ENCODE measurements at places on chromosomes 12 and 14.

DNA sequence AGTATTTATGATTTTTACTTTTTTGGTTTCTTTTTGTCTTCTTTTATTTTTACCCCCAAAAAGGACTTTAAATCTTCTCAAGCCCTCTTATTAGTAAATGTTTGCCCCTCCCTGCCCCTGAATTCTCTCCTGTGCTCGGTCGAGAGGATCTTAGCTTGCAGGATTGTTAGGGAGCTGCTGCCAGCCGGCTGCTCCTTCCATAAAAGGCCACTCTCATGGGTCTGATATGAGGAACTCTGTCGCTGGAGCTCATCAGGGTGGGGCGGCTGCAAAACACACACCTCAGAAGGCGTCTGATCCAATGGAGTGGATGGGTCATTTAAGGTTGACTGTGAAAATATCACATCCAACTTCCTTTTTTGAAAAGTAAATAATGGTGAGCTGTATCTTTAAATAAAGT, 8.5 kb downstream of the LTBR start:
- no peak for DNase-seq

DNA sequence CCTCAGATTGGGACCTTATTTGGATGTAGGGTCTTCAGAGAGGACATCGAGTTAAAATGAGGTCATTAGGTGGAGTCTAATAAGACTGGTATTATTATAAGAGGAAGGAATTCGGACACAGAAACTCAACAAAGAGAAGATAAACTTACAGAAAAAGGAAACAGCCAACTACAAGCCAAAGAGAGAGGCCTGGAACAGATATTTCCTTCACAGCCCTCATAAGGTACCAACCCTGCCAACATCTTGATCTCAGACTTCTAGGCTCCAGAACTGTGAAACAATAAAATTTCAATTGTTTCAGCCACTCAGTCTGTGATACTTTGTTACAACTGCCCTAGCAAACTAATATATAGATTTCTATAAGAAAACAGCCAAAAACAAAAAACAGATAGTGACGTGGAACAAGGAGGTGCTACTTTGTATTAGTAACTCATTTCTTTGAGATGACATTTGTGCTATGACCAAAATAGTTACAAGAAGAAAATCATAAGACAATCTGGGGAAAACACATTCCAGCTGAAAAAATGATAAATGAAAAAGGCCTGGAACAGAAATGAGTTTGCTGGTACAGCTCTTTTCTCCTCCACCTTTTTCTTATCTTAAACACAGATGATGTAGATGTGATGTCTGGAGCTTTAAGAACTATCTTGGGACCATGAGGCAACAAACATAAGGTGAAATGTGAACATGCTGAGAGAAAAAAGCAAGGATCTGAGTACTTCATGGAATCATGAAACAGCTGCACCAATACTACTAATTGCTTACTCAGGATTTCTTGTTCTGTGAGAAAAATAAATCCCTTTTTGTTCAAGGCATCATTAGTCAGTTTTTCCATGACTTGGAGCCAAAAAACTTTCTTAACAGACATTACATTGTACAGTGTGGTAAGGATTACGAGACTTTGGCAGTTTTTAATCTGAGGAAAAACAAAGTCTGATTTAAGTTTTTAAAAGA, 243.2 kb downstream of the ANO6 start:
- DNase-seq = no peak

GRCh38 chr12:88328090-88328489, 186.0 kb downstream of the TMTC3 start:
- no peak for DNase-seq

- peak; percentile 54 for DNase-seq
Measured at GRCh38 chr14:23302290-23303225, at the start of gene PPP1R3E. Gene PPP1R3E (minus strand): TSS chr14:23302859. CDS start chr14:23302576, 283 bp downstream.

DNA sequence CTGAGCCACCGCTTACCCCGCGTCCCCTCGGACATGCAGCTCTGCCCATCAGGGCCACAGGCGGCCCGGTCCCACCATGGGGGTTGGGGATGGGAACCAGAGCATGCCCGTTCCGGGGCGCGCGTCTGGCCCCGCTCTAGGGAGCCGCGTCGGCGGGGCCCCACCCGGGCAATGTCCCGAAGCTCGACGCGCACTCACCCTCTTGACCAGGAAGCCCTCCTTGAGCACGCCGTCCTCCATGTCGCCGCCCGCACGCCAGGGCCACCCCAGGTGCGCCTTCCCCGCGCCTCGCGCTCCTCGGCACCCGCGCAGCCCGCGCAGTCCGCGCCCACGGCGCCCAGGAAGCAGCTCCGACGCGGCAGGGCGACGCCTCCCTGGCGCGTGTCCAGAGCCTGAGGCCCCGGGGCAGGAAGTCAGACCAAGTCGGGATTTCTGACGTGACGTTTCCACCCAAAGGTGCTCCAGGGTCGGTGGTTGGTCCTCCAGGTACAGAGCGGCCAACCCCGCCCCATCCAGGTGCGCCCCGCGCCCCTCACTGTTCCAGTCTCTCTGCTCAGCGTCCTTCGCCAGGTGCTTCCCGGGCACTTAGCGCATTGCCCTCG, at the start of gene PLEK2:
TSS of gene PLEK2 (minus strand) at position 346 of the 602 bp plus-strand sequence. CDS start at position 240, 106 bp downstream.
- no peak for DNase-seq

DNA sequence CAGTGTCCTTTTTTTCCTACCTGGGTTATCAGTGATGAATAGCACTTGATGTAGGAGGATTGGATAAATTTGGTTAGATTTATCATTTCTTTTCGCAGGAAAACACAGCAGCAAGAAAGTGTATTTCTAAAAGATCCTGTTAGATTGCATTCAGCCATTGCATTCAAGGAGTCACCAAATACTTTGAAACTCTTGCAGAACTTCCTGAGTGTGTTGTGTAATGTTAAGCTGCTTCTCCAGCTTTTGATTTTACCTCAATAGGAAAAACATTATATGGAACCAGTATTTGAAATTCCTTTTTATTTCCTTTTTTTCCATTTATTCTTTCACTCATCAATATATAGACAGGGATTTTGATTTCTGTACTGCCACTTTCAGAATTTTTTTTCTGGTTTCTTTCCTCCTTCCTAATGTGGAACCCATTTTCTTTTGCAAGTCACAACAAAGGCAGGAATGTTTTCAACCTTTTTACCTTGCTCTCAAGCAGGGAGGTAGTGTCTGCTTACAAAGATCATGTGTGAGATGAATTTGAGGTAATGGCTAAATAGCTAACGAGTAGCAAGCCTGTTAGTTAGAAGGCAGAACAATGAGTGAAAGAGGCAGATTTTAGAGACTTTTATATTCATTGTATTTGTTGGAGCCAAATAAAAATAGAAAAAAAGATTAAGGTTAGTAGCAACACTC, 56.2 kb downstream of the PPHLN1 start:
- no peak for DNase-seq

DNA sequence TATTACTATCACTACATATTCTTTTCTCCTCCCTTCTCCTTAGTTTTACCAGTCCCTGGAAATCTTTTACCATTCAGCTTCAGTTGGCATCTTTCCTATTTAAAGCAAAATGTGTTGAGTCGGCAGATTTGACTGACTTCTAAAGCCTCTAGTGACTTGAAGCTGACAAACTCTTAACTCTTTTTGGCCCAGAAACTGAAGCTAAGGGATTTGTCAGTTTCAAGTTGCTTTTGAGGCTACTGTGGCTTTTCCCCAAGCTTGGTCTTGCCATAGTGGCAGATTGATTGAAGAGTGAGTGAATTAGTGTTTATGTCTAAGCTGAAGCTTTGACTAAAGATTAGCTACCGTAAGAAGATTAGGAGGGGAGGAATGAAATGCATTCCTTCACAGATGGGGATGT, 104.0 kb downstream of the ETNK1 start:
- DNase-seq = no peak

DNA sequence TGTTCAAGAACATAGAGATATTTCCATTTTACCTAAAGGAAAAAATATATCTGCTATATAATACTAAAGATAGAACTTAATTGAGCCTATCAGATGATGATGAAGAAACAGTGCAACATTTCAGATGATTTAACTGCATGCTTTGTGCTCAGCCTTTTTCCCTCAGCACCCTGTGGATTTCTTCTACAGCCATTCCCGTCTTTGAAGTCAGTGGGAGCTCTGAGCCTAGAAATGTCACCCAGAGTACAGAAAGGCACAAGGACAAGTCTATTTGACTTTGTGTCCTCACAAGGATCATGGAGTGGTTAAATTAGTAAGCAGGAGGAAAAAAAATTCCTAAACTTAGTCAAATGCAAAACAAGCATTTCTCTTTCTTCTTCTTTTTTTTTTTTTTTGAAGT, 994.0 kb upstream of the FLRT2 start:
- no peak for DNase-seq

DNA sequence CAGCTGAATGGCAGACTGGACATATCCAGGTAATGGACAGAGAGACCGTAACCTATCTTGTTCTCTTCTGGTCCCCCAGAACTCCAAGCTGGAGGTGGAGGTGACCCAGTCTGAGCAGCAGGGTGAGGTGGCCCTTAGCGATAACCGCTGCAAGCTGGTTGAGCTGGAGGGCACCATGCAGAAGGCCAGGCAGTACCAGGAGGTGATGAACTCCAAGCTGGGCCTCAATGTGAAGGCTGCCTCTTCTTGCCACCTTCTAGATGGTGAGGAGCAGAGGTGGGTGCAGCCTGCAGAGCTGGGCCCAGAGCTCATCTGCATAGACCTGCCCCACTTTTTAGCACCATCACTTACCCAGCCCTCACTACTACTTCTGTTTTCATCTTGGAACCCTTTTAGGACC, 7.2 kb upstream of the KRT86 start:
- DNase-seq = peak; percentile 25

DNA sequence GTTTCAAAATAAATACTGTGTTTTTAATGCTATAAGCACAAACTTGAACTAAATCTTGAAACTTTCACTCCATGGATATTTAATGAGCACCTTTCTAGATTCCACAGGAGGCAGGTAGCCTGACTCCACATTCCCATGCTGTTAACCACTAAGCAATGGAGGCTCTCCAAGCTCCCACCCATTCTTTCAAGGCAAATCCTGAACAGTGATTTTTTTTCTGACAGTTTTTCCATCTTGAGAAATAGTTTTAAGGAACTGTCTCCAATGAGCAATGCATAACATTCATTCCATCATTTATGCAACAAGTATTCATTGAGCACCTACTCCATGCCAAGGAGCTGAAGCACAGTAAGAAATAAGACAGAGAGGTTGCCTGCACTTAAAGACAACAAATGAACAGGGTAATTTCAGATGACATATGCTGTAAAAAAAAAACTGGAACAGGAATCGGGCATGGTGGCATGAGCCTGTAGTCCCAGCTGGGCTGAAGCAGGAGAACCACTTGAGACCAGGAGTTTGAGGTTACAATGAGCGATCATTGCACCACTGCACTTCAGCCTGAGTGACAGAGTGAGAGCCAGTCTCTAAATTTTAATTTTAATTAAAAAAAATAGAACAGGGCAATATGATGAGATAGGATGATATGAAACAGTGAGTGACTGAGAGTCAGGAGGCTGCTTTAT, 102.3 kb upstream of the CPSF6 start:
- DNase-seq = no peak

GRCh38 chr12:68121143-68121542, 38.4 kb downstream of the IFNG start:
- no peak for DNase-seq

GRCh38 chr14:30283822-30284446, 275.0 kb upstream of the G2E3 start:
- DNase-seq = no peak

DNA sequence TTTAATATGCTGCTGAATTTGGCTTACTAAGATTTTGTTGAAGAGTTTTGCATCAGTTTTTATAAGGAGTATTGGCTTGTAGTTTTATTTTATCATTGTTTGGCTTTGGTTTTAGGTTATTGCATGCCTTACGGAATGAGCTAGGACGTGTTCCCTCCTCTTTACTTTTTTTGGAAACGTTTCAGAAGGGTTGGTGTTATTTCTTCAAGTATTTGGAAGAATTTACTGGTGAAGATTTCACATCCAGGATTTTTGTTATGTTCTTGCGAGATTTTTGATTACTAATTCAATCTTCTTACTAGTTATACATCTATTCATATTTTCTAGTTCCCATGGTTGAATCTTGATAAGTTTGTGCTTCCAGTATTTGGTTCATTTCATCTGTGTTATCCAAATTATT, 823.2 kb downstream of the SLC6A15 start:
- DNase-seq = no peak

GRCh38 chr12:100593490-100593889, 20.0 kb downstream of the GAS2L3 start:
- DNase-seq = no peak

DNA sequence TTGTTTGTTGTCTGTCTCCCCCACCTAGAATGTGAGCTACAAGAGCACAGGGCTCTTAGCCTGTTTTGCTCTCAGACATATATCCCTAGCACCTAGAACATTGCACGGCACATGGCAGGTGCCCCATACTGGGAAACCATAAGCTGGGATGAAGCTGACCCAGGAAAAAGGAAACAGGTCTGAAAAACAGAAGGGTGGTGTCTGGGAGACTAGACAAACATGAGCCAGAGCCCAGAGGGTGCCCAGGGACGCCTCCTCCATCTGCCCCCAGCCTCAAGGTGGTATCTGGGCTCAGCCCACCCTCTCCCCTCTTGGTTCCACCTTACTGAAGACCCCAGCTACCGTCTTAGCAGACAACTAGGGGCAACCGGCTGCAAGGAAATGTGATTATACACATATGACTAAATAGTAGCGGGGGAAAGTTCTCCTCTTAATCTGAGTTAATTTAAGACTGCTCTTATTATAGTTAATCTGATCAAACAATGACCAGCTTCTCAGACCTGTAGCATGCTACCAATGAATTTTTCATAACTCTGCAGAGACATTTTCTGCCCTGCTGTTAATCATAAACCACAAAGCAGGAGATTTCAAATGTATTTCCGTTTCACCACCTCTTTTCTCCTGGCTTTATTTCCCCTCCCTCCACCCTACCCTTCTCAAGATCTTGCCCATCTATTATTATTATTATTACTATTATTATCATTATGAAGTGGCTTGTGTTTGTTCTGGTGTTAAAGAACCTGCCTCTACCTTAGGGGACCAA, 31.9 kb downstream of the KSR2 start:
- DNase-seq = no peak

GRCh38 chr12:3897371-3897971, 24.3 kb upstream of the PARP11 start:
- DNase-seq = no peak

DNA sequence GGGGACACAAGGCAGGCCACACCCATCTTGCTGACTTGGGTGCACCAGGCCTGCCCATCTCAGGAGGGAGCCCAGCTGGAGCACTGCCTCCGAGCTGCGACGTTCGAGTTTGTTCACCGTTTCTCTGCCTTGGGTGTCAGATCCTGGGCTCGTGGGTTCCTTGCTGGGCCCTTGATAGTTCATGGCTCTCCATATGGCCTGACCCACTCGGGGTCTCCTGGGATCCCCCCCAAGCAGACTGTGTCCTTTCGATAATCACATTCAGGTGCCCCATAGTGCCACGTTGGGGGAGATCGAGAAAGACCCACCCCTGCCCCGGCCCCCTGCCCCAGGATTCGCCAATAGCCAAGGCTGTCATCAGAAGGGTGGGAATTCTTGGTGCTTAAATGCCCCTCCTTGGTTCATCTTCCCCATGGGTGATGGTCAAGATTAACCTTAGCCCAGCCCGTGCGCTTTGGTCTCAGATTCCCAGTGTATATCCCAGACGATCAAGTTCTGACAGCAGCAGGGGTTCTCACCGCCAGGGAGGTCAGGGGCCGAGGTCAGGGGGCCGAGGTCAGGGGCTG, 7.4 kb downstream of the RFLNA start:
- DNase-seq = no peak

- DNase-seq = no peak
Measured at GRCh38 chr14:64634558-64634957, 69.7 kb upstream of the PLEKHG3 start.

GRCh38 chr14:44564908-44565307, 57.8 kb upstream of the FSCB start:
- no peak for DNase-seq
